ENCODE measurements at places on chromosomes 7 and 10. TPM values are rescaled to one million over a fixed set of nuclear protein-coding genes. Genes with fewer than 3 reads are reported as not detected.

ZCWPW1 gene
- total RNA-seq = 10.1 TPM

SMO gene
- total RNA-seq = not detected

DNA sequence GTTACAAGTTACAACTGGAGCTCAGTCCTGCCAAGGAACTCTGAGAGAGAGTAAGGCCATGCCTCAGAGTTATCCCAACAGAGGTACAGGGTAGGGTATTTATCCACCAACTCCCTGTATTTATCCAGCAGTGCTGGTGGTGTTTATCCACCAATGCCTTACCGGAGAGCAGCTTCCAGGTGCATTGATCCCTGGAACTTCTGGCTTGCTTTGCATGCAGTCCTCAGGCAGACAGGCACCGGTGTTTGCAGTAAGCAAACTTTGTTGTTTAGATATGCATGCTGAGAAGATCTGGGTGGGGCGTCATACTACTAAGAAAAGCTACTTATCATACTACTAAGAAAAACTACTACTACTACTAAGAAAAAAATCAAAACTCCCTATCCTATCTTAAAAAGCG, 92.4 kb downstream of the CYP26A1 start:
- H3K27ac ChIP-seq = no peak overlapping the region
- H3K27me3 ChIP-seq = peaks cover 5% of the 10 kb centered on the region
- DNase-seq = no peak
- no peaks in the 10 kb centered on the region for H3K4me1 ChIP-seq
- no peaks in the 10 kb centered on the region for H3K36me3 ChIP-seq

DNA sequence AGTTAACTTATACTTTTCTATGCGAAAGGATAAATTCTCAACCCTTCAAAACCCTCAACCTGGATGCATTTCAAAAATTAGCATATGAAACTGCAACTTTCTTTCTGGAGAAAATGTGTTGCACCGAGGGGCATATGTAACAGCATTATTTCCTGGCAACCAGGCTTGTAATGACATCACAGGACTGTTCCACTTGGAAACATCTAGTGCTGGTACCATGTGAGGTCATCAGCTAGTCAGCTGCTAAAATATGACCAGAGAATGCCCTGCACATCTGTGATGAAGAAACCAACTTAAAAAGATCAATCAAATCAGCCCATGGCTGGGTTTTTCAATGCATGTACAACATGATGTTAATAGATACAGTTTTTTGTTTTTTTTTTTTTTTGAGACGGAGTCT, 40.0 kb downstream of the FGFR2 start:
- H3K27ac ChIP-seq = no peak overlapping the region

DNA sequence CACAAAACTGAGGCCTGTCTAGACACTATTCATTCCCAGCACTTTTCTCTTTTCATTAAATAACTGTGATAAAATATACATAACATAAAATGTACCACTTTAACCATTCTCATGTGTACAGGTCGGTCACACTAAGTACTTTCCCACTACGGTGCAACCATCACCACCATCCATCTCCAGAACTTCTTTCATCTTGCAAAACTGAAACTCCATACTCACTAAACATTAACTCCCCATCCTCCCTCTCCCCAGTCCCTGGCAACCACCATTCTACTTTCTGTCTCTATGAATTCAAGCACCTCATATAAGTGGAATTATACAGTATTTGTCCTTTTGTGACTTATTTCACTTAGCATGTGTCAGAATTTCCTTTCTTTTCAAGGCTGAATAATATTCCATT, 53.0 kb downstream of the ARHGAP12 start:
- no peak for DNase-seq
- peaks cover 6% of the 10 kb centered on the region for H3K4me1 ChIP-seq
- no peak overlapping the region for H3K4me3 ChIP-seq
- H3K36me3 ChIP-seq = no peaks in the 10 kb centered on the region

GRCh38 chr10:104351061-104351702, 2.5 kb upstream of the CFAP58 start:
- no peaks in the 10 kb centered on the region for H3K27me3 ChIP-seq
- no peak overlapping the region for H3K4me3 ChIP-seq
- H3K27ac ChIP-seq = no peak overlapping the region
- DNase-seq = no peak
- peaks cover 36% of the 10 kb centered on the region for H3K4me1 ChIP-seq

DNA sequence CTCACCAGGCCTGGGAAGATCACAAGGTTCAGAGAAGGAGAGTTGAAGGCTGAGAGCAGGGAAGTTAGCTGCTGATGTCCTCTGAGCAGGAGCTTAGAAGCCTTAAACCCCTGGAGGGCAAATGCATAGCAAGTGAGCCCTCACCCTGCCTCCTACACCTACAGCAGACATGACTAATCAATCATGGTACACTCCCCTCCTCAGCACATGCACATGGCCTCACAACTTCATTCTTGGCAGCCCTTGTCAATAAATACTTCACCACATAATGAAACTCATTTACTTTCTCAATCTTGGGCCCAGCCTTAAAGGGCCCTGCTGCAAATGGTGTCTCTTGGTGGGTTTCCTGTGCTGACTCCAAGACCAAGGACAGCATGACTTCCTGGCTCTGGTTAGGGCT, 12.9 kb downstream of the MMRN2 start:
- H3K36me3 ChIP-seq = no peaks in the 10 kb centered on the region
- no peak overlapping the region for H3K27ac ChIP-seq
- DNase-seq = no peak
- H3K4me3 ChIP-seq = no peak overlapping the region
- H3K27me3 ChIP-seq = no peaks in the 10 kb centered on the region
- no peaks in the 10 kb centered on the region for H3K4me1 ChIP-seq

DNA sequence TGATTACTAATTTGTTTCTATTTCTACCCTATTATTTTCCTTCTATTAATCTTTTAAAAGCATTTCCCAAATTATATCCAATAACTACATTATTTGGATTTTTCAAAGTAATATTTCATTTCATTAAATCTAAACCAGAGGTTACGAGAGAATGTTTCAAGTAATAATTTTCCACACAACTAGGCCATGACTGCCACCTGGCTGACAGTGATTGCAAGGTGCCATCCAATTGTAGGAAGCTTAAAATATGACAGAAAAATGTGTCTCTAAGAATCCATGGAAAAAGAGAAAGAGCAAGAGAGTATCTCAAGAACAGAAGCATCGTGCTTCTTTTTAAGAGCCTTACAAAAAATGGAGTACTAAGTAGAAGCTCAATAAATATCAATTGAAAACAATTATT, 48.7 kb downstream of the TPK1 start:
- H3K27me3 ChIP-seq = no peaks in the 10 kb centered on the region
- H3K4me1 ChIP-seq = no peaks in the 10 kb centered on the region
- no peak overlapping the region for H3K27ac ChIP-seq
- DNase-seq = no peak
- no peak overlapping the region for H3K4me3 ChIP-seq

- H3K4me1 ChIP-seq = no peaks in the 10 kb centered on the region
- H3K27me3 ChIP-seq = no peaks in the 10 kb centered on the region
- DNase-seq = no peak
- H3K27ac ChIP-seq = no peak overlapping the region
Observed at GRCh38 chr7:74235518-74236268, 18.5 kb downstream of the RFC2 start.

DNA sequence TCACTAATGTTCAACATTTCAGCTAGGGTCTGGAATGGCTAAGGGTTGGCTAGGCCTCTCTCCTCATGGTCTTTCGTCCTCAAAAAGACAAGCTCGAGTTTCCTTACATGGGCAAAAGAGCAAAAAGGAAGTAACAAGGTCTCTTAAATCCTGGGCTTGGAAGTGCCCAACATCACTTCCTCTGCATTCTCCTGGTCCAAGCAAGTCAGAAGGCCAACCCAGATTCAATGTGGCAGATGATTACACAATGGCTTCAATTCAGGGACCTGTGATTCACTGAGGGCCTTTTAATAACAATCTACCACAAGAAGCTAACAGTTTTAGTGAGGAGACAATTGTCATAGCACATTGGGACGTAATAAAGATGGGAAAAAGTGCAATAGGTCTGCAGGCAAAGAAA, 4.4 kb upstream of the NUP205 start:
- no peaks in the 10 kb centered on the region for H3K27me3 ChIP-seq
- no peak overlapping the region for H3K4me3 ChIP-seq
- H3K27ac ChIP-seq = no peak overlapping the region

DNA sequence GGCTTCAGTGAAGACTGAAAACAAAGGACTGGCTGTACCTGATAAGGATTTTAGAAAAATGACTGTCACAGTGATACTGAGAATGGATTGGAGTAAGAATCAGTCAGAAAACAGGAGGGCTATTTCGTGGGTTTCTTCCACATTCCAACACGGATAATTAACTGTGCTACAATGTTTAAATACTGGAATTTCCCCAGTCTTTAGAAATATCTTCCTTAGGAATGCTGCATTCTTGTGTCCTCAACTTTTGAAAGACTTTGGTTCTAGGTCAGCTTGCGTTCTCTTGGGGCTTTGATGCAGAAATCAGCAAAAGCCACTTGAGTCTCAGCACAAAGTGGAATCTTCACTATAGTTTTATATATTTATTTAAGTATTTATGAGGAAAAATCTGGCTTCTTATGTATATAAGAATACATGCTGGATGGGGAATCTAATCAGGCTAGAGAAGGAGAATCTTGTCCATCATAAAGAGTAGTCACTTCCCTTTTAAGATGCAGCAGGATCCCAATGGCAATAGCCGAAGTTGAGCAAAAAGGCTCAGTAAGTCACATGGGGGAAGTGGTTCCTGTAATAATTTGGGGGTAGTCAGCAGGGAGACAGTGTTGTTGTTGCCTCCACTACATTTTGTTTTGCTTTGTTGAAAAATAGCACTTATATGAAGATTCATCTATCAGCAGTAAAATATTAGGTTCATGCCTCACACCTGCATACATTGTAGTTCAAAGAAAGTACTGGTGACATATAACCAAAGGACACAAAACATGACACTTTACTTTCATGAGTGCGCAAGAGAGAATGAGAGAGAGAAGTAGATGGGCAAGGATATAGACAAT, 86.0 kb downstream of the CH25H start:
- DNase-seq = no peak
- H3K27me3 ChIP-seq = no peaks in the 10 kb centered on the region
- H3K27ac ChIP-seq = no peak overlapping the region
- H3K4me1 ChIP-seq = no peaks in the 10 kb centered on the region
- H3K36me3 ChIP-seq = no peaks in the 10 kb centered on the region

DNA sequence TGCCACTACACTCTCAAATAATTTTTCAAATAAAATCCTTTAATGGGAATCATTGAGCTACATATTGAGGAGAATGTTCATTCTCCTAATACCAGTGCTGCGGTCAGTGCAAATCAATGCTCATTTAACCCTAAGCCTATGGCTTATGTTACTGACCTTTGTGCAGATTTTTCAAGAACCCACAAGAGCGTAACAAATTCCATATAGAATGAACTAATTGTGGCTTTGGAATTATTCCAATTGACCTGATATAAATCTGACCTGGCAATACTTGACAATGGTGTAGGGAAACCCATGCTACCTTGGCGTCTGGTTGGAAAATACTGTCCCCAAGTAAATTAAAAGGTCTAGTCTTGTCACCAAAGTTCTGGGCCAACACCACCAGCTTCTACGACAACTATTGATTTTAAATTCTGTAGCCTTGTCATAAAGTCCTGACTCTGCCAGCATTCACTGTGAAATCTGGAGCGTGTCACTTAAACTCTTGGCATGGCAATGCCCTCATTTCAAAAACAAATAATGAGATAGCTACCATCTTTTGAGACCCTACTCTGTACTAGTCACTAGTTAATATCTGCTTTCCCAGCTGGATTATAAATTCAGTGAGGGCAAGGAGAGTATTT, 320.9 kb downstream of the AHR start:
- H3K4me3 ChIP-seq = no peak overlapping the region
- H3K4me1 ChIP-seq = no peaks in the 10 kb centered on the region
- no peaks in the 10 kb centered on the region for H3K36me3 ChIP-seq
- no peaks in the 10 kb centered on the region for H3K27me3 ChIP-seq
- no peak overlapping the region for H3K27ac ChIP-seq

Measured in CD4-positive, alpha-beta memory T cell (primary cell).